SK-MEL-5 (cell line): ENCODE measurements at places on chromosomes 5 and 9. TPM values are rescaled to one million over a fixed set of nuclear protein-coding genes. Genes with fewer than 3 reads are reported as not detected.

Gene TMEFF1
- 0.45 and 4.3 TPM in 2 replicates for total RNA-seq

Gene FASTKD3
- total RNA-seq, result 33.6 and 35.1 TPM in 2 replicates

Gene SEMA6A
- total RNA-seq, result 37.6 and 39.0 TPM in 2 replicates

Gene CEP72
- 7.1 and 8.9 TPM in 2 replicates for total RNA-seq

Gene CEL
- 0.11 TPM in 1 of 2 replicates, not detected in the other for total RNA-seq

Gene TMEM267
- 43.4 and 45.9 TPM in 2 replicates for total RNA-seq

DNA sequence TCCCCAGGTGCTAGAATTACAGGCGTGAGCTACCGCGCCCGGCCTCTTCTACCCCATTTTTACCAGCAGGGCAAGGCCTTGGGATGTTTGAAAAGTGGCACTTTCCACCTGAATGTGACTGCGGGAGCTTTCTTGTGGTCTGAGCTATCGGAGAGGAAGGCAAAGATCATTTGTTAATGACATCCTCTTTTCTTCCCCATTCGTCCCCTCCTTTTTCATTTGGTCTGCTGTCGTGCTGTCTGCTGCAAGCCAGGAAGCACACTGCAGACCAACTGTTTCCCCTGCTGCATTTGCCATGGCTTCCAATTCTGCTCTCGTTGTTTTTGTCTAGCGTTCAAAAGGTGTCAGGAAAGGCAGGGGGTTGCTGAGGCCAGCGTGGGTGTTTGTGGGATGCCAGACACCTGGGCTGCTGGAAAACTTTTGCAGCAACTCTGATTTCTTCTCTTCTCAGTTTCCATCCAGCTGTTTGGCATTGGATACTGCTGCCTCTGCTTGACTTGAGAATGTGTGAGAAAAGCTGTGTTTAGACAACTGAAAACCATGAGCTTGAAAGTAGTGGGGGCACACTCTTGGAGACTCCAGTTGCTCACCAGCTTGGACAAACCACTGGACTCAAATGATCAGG lies 196.4 kb upstream of the MSX2 start:
- no peak for DNase-seq

- no peak for DNase-seq
Observed at GRCh38 chr5:112930082-112930344, 8.0 kb upstream of the REEP5 start.

DNA sequence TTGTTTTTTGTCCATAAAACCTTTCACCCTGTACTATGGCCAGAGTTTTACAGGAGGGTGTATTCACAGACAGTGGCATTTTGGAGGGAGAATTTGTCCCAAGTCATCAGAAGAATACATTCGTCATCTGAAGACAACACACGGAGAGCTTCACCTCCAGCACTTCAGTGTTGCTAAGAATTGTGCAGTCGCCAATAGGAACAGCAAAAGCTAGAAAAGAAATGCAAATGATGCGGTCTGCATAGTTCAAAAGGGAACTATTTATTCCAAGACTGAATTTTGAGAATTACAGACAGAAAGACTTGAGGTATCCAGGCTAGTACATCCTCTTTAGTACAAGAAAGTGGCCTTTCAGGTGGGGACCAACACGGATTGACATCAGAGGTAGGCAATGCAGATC lies 399.2 kb upstream of the KIF2A start:
- DNase-seq, result no peak

GRCh38 chr9:95071450-95071849 lies 246.1 kb downstream of the FANCC start:
- DNase-seq, result no peak

DNA sequence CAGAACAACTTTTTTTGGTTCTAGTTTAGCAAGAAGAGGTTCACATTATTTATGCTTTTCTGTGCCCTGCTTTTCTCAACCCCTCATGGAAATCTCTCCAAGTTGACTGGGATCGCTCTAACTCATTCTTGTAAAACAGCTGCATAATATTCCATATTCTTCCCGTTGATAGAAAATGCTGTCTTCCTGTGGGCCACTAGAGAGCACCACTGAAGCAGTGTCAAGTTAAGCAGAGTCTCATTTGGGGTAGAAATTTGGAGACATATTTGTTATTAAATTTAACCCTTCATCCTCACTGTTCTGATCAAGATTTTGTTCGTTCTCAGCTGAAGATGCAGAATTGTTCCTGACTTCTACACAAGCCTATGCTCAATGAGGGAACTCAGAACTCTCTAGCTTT lies 140.1 kb downstream of the CEMIP2 start:
- peak; percentile 40 for DNase-seq

- no peak for DNase-seq
Observed at GRCh38 chr9:33628865-33629410, 104.9 kb downstream of the ANKRD18B start.

DNA sequence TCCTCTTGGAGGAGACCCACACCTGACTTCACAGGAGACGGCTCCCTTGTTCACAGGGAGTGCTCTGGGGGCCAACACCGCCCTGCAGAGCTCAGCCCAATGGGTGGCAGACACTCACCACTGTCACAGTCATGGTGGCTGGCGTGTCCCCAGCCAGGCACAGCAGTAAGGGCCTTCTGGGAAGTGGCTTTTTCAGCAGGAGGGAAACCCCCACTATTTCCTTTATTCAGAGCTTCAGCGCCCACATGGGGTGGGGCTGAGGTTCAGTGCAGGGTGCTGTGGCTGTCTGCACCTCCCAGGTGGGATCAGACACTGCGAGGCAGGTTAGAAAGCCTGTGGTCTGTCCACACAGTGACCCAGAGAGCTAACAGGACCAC lies 3.6 kb upstream of the SNAPC4 start:
- DNase-seq, result no peak

GRCh38 chr5:131769961-131770360 lies 26.9 kb downstream of the FNIP1 start:
- DNase-seq, result peak; percentile 57

DNA sequence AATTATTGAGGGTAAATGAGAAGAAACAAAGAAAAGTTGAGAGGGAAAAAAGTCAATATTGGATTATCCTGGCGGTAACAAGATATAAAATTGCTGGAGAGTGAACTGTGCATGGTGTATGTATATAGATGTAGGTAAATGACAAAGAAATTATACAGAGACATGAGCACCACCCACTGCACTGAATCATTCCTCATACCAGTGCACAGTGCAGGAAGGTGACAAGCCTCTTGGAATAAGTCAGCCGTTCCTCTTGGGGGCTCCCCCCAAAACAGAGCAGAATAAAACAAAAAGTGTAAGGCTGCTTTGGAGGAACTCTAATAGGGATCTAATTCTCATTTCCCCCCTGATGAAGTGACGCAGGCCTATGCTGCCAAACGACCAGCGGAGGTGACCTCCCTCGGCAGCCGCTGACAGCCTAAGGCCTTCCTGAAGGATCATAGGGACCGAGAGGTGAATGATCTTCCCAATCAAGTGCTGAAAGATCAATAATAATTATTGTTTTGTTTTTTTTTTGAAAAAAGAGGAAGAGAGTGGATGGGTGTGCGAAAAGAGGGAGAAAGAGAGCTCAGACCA lies 245.0 kb downstream of the PSAT1 start:
- no peak for DNase-seq

DNA sequence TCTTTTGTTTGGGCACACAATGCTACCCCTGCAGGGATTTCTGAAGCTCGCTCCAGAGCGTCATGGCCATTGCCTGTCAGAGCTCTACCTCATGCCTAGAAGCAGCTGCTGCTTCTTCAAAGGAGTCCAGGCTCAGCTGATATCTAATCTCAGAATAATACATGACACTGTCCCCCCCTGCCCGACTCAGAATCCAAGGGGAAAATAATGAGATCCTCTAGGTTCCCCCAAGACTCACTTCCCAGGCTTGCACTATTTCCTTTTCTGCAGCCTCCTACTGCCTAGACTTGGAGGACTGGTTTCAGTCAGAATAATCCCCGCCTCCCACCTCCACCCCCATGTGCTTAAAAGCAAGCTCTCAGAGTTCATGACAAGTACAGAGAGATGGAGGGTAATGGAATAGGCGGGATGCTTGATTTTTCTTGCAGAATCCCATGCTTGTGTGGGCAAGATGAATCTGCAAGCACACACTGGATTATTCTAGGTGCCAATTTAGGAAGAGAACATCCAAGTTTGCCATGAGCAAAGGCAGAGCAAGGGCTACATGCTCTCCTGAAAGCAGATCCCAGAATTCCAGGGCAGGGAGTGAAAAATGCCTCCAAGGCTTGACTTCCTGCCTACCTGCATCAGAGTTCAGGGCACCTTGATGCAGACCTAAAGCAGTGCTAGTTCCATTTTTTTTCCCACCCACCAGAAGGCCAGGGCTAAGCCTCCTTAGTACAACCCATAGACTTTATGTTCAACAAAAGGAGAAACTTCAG lies 97.4 kb upstream of the IFNK start:
- no peak for DNase-seq

DNA sequence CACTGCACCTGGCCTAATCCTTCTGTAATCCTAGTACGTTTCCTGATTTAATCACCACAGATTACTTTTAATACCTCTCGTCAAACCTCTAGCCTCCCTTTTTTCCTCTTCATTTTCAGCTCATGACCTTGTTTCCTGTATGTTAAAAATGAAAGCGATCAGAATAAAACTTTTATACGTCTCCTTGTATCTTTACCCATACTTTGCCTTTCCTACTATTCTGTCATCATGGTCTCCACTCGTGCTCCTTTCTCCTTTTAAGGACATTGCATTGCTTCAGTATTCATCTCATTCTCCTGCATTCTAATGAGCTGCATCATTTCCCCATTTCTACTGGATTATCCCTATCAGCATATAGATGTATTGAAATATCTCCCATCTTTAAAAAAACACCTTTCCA lies 8.5 kb downstream of the CDC42SE2 start:
- no peak for DNase-seq
